WTC11 (cell line): ENCODE measurements at places on chromosomes 3 and 15. TPM values are rescaled to one million over a fixed set of nuclear protein-coding genes. Genes with fewer than 3 reads are reported as not detected.

- no peaks in the 10 kb centered on the region for H3K36me3 ChIP-seq
- no peak for DNase-seq
- H3K27me3 ChIP-seq: no peaks in the 10 kb centered on the region
- no peak overlapping the region for H3K27ac ChIP-seq
- peaks cover 12% of the 10 kb centered on the region for H3K4me1 ChIP-seq
Observed at GRCh38 chr3:177714945-177715344, 517.7 kb upstream of the TBL1XR1 start.

- DNase-seq: no peak
- no peak overlapping the region for H3K27ac ChIP-seq
- no peaks in the 10 kb centered on the region for H3K36me3 ChIP-seq
- H3K4me3 ChIP-seq: no peak overlapping the region
- no peaks in the 10 kb centered on the region for H3K4me1 ChIP-seq
Observed at GRCh38 chr15:87846746-87847145, 409.8 kb downstream of the NTRK3 start.

- DNase-seq: no peak
- peaks cover 49% of the 10 kb centered on the region for H3K27me3 ChIP-seq
- H3K27ac ChIP-seq: no peak overlapping the region
- no peaks in the 10 kb centered on the region for H3K4me1 ChIP-seq
- no peak overlapping the region for H3K4me3 ChIP-seq
- peaks cover 82% of the 10 kb centered on the region for H3K36me3 ChIP-seq
Observed at GRCh38 chr15:21261396-21261964, 178.8 kb downstream of the POTEB3 start.

DNA sequence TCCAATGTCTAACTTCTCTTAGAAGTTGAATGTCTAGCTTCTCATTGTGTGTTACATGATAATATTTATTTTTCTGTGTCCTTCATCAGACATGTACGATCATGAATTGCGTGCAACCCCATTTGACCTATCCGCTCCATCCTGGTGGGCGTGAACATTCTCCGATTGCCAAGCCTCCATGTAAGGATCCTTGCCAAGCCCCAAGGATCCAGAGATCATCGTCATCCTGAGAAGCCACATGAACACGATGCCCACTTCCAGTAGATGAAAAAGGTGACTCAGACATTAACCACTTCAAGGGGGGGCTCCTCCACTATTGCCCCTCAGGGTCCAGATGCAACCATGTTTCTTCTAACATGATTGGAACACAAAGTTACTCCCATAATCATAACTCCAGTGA, 25.5 kb upstream of the KNG1 start:
- 0 out of 2 replicates have a peak, but pooled peaks cover 6% of the 10 kb centered on the region for H3K4me1 ChIP-seq
- H3K4me3 ChIP-seq: no peak overlapping the region
- H3K36me3 ChIP-seq: peaks cover 3% of the 10 kb centered on the region; the same call in 1 of the 2 replicates
- H3K27ac ChIP-seq: no peak overlapping the region

GRCh38 chr3:58355179-58355578, 22.5 kb downstream of the PXK start:
- H3K36me3 ChIP-seq: no peaks in the 10 kb centered on the region; the same call in 1 of the 2 replicates
- no peak for DNase-seq
- no peak overlapping the region for H3K27ac ChIP-seq
- H3K4me1 ChIP-seq: peaks cover 14% of the 10 kb centered on the region
- H3K27me3 ChIP-seq: no peaks in the 10 kb centered on the region

DNA sequence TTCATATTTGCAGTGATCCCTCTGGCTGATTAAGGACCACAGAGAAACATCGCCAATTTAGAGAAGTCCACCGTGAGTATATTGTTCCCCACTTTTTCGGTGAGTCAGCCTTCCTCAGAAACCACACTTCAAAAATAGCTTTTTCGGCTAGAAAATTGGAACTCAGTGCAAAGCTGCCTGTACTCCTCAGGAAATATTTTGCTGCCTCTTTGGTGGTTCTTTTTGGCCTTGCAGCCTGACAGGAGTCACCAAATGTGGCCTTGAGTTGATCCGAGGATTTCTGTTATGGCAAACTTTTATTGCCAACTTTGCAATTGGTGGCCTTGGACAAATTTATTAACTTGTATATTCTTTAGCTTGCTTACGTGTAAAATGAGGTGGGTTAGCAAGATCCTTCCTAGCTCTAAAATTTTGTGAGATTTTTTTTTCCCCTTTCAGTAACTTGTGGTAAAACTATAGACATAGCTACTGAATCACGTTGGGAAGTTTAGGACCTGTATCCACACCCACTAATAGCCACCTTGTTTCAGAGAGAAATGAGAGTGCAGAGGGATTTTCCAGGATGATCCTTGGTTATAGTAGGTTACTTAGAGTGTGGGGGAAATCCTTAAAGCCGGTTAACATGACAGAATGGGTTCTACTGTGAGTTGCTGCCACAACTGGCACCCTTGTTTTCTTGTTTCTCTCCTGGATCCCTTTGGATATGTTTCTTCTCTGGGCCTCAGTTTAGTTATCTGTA, 9.9 kb downstream of the ARL6IP5 start:
- H3K27ac ChIP-seq: no peak overlapping the region
- peaks cover 49% of the 10 kb centered on the region for H3K4me1 ChIP-seq
- H3K4me3 ChIP-seq: no peak overlapping the region
- DNase-seq: no peak
- H3K36me3 ChIP-seq: no peaks in the 10 kb centered on the region
- H3K27me3 ChIP-seq: no peaks in the 10 kb centered on the region

DNA sequence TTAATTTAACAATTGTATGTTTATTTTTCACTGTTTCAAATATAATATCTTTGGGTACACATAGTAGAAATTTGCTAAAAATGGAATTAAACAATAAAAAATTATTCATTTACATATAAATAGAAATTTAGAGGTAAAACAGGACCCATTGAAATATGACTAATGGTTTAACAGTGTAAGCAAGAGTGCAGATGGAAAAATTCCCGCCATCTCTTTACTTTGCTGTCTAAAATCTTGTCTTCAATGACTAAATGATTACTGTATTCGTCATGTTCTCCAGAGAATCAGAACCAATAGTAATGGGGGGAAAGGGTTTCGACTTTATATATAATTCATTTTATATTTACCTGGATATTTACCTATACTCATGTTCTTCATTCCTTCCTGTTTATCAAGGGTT, 163.1 kb downstream of the IL1RAP start:
- H3K4me3 ChIP-seq: no peak overlapping the region
- H3K36me3 ChIP-seq: peaks cover 13% of the 10 kb centered on the region
- no peak for DNase-seq
- no peak overlapping the region for H3K27ac ChIP-seq

GRCh38 chr3:156978481-156978961, 152.4 kb downstream of the LEKR1 start:
- no peak overlapping the region for H3K4me3 ChIP-seq
- peaks cover 9% of the 10 kb centered on the region for H3K4me1 ChIP-seq
- DNase-seq: no peak
- no peaks in the 10 kb centered on the region for H3K36me3 ChIP-seq

- H3K4me3 ChIP-seq: no peak overlapping the region
- no peaks in the 10 kb centered on the region for H3K4me1 ChIP-seq
- H3K27me3 ChIP-seq: no peaks in the 10 kb centered on the region
Observed at GRCh38 chr15:39736412-39737195, 46.0 kb downstream of the FSIP1 start.

DNA sequence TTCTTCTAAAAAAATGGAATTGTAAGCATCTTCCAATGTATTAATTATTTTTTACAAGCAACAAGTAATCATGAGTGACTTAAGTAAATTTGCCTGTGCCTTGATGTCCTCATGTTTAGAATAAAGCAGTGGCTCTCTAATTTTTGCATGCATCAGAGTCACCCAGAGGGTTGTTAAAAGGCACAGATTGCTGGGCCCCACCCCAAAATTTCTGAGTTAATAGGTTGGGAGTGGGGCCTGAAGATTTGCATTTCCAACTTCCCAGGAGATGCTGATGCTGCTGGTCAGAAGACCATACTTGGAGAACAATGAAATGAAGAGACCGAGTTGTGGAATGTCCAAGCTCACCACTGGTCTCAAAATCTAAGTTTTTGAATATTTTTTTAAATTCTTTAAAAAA, 70.2 kb downstream of the ARHGAP31 start:
- no peaks in the 10 kb centered on the region for H3K36me3 ChIP-seq
- H3K27me3 ChIP-seq: no peaks in the 10 kb centered on the region
- peaks cover 49% of the 10 kb centered on the region for H3K4me1 ChIP-seq
- no peak overlapping the region for H3K4me3 ChIP-seq
- no peak overlapping the region for H3K27ac ChIP-seq

- DNase-seq: no peak
- no peak overlapping the region for H3K27ac ChIP-seq
- no peaks in the 10 kb centered on the region for H3K36me3 ChIP-seq
- H3K27me3 ChIP-seq: no peaks in the 10 kb centered on the region
- H3K4me1 ChIP-seq: peaks cover 10% of the 10 kb centered on the region
Observed at GRCh38 chr3:34388830-34389229, 590.4 kb downstream of the PDCD6IP start.

GRCh38 chr15:48914717-48915116, 36.8 kb downstream of the EID1 start:
- no peaks in the 10 kb centered on the region for H3K36me3 ChIP-seq
- H3K4me1 ChIP-seq: no peaks in the 10 kb centered on the region
- no peaks in the 10 kb centered on the region; the same call in 1 of the 2 replicates for H3K27me3 ChIP-seq
- no peak overlapping the region for H3K4me3 ChIP-seq

- H3K36me3 ChIP-seq: no peaks in the 10 kb centered on the region
- H3K4me1 ChIP-seq: 0 out of 2 replicates have a peak, but pooled peaks cover 2% of the 10 kb centered on the region
Observed at GRCh38 chr3:158447408-158447807, 123.6 kb upstream of the MLF1 start.

GRCh38 chr15:55829826-55830225, 86.9 kb upstream of the PRTG start:
- no peaks in the 10 kb centered on the region for H3K4me1 ChIP-seq
- H3K27ac ChIP-seq: no peak overlapping the region
- DNase-seq: no peak
- H3K27me3 ChIP-seq: no peaks in the 10 kb centered on the region; the same call in 1 of the 2 replicates
- H3K4me3 ChIP-seq: no peak overlapping the region

- H3K36me3 ChIP-seq: no peaks in the 10 kb centered on the region
- no peak overlapping the region for H3K27ac ChIP-seq
- H3K27me3 ChIP-seq: no peaks in the 10 kb centered on the region
- DNase-seq: peak; percentile 30
- H3K4me3 ChIP-seq: no peak overlapping the region
Observed at GRCh38 chr15:86178845-86179244, 99.2 kb downstream of the AGBL1 start.

GRCh38 chr3:129768728-129769127, 124.8 kb downstream of the TMCC1 start:
- no peak overlapping the region for H3K4me3 ChIP-seq
- peaks cover 8% of the 10 kb centered on the region; the same call in 1 of the 2 replicates for H3K4me1 ChIP-seq
- H3K27me3 ChIP-seq: no peaks in the 10 kb centered on the region
- DNase-seq: no peak
- H3K27ac ChIP-seq: peak overlapping the region; percentile 83

- H3K4me3 ChIP-seq: no peak overlapping the region
- DNase-seq: no peak
- H3K4me1 ChIP-seq: peaks cover 10% of the 10 kb centered on the region
Observed at GRCh38 chr3:140832883-140833282, 108.8 kb upstream of the SLC25A36 start.

GRCh38 chr3:113541519-113541918, 9.2 kb downstream of the SIDT1 start:
- H3K4me1 ChIP-seq: no peaks in the 10 kb centered on the region
- H3K4me3 ChIP-seq: no peak overlapping the region
- H3K27me3 ChIP-seq: peaks cover 10% of the 10 kb centered on the region
- no peak for DNase-seq
- no peak overlapping the region for H3K27ac ChIP-seq
- H3K36me3 ChIP-seq: no peaks in the 10 kb centered on the region

GRCh38 chr3:89955156-89955555, 847.7 kb downstream of the EPHA3 start:
- no peak overlapping the region for H3K27ac ChIP-seq
- H3K36me3 ChIP-seq: peaks cover 12% of the 10 kb centered on the region
- H3K27me3 ChIP-seq: no peaks in the 10 kb centered on the region; the same call in 1 of the 2 replicates
- H3K4me1 ChIP-seq: peaks cover 11% of the 10 kb centered on the region
- H3K4me3 ChIP-seq: no peak overlapping the region
- no peak for DNase-seq

- peak overlapping the region; percentile 59; the same call in 1 of the 2 replicates for H3K27ac ChIP-seq
- peaks cover 8% of the 10 kb centered on the region; the same call in 1 of the 2 replicates for H3K27me3 ChIP-seq
- H3K4me3 ChIP-seq: no peak overlapping the region
- H3K4me1 ChIP-seq: peaks cover 27% of the 10 kb centered on the region
- DNase-seq: no peak
Observed at GRCh38 chr15:51075826-51076523, 18.7 kb downstream of the TNFAIP8L3 start.

- H3K4me3 ChIP-seq: no peak overlapping the region
- 0 out of 2 replicates have a peak, but pooled peaks cover 2% of the 10 kb centered on the region for H3K4me1 ChIP-seq
- no peaks in the 10 kb centered on the region; the same call in none of the 2 replicates for H3K27me3 ChIP-seq
Observed at GRCh38 chr3:2940062-2940461, 170.1 kb downstream of the IL5RA start.

GRCh38 chr3:47261301-47261700, 21.3 kb downstream of the KIF9 start:
- DNase-seq: no peak
- no peak overlapping the region for H3K27ac ChIP-seq
- no peak overlapping the region for H3K4me3 ChIP-seq
- H3K36me3 ChIP-seq: no peaks in the 10 kb centered on the region
- H3K4me1 ChIP-seq: peaks cover 11% of the 10 kb centered on the region

- H3K27ac ChIP-seq: no peak overlapping the region
- no peak overlapping the region for H3K4me3 ChIP-seq
- H3K27me3 ChIP-seq: no peaks in the 10 kb centered on the region; the same call in 1 of the 2 replicates
- DNase-seq: no peak
Observed at GRCh38 chr15:57911247-57911646, 154.3 kb downstream of the ALDH1A2 start.

DNA sequence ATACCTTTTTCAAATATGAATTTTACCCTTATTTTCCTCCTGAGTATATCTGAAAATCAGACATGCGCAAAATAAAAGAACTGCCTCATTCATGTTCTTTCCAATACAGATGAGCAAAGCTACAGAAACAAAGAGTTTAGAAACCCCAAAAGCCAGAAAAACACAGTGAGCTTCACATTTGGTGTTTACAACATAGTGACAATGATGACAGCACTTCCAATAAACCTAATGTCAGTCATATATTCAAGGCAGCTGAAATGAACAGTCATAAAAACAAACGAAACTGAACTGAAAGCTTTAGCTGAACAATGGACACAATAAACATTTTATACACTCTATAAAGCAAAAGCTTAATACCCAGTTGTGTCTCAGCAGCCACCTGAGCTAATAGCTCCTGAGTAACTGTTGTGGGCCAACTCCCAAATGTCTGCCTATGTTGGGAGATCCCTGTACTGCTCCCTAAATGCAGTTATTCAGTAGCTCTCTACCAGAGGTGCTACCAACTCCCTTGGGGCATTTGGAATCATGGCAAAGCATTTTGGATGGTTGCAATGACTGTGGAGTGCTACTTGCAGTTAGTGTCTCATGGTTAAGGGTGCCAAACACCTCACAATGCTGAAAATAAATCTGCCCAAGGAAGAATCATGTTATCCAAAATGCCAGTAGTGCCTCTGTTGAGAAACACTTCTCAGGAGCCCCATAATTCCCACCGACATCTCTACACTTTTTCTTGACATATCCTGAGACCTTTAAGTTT, 131.5 kb downstream of the TGFBR2 start:
- DNase-seq: no peak
- H3K4me3 ChIP-seq: no peak overlapping the region
- peaks cover 12% of the 10 kb centered on the region for H3K4me1 ChIP-seq
- H3K27ac ChIP-seq: no peak overlapping the region

TCF12 gene
- total RNA-seq: 73.2 to 92.9 TPM (median 81.3 TPM) in 3 replicates

SAMMSON gene
- 0.11 to 0.13 TPM (median 0.11 TPM) in 3 replicates for total RNA-seq

ROPN1 gene
- not detected in 3 replicates for total RNA-seq

GOLGA6D gene
- total RNA-seq: 2.1 to 2.6 TPM (median 2.6 TPM) in 3 replicates

MUSTN1 gene
- 2.7 to 4.2 TPM (median 3.3 TPM) in 3 replicates for total RNA-seq

PLCL2 gene
- 9.1 to 11.8 TPM (median 10.4 TPM) in 3 replicates for total RNA-seq

SYNPR gene
- 0.78 to 1.4 TPM (median 0.85 TPM) in 3 replicates for total RNA-seq

PDIA5 gene
- 30.5 to 41.5 TPM (median 34.6 TPM) in 3 replicates for total RNA-seq

PTH1R gene
- total RNA-seq: 4.0 to 12.0 TPM (median 5.6 TPM) in 3 replicates

BBS4 gene
- 29.3 to 35.6 TPM (median 31.5 TPM) in 3 replicates for total RNA-seq
